Effector CD4-positive, alpha-beta T cell (primary cell): ENCODE measurements at places on chromosomes 7 and 10.

GRCh38 chr10:118781541-118781940 lies 26.8 kb upstream of the CACUL1 start:
- DNase-seq: no peak

- DNase-seq: no peak
These were observed 80.5 kb downstream of the KCNMA1 start for GRCh38 chr10:77556990-77557601.

DNA sequence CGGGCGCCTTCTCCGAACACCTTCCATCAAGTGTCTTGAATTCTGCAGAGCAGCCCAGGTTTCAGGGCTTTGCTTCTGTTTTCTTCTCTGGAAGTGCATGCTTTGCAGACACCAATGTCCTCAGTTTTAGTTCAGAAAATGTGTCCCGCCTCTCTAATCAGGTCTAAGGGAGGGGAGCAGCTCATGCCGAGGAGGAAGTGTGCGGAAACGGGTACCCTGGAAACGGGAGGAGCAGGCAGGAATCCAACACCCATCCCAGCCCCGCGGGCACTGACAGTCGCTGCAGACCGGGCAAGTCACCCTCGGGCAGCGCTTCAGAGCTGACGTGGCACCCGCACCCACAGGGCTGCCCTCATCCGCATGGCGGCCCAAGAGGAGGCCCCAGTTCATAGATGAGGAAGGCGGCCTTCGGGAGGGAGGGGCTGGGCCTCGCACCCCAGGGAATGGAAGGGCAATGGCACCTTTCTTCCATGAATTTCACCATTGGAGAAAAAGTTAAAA lies 338.7 kb downstream of the DNAJB6 start:
- DNase-seq: no peak

DNA sequence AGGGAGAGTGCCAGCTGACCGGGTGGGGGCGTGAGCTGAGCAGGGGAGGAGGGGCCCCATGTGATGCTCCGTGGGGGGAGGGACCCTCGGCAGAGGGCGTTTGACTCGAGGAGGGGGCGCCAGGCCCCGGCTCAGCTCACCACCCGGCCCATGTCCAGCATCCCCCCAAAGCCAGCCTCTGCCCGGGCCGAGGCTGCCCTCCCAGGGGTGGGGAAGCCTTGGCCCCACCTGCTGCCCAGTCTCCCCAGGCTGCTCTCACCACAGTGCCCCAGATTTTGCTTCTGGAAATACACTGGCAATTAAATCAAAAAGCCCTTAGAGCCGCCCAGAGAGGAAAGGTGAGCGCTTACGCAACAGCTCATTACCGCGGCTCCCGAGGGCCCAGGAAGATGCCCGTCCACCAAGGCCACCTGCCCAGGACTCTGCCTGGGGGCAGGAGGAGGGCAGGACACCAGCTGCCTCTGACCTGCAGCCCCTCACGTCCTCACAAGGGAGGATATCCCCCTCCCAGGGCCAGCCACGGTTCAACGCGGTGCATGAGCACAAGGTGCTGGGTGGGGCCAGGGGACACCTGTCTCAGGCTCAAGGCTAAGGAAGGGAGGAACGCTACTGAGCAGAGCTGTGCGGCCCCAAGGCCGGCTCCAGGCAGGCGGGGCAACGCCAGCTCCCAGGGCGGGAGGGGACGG lies 70.0 kb upstream of the INPP5A start:
- DNase-seq: no peak

DNA sequence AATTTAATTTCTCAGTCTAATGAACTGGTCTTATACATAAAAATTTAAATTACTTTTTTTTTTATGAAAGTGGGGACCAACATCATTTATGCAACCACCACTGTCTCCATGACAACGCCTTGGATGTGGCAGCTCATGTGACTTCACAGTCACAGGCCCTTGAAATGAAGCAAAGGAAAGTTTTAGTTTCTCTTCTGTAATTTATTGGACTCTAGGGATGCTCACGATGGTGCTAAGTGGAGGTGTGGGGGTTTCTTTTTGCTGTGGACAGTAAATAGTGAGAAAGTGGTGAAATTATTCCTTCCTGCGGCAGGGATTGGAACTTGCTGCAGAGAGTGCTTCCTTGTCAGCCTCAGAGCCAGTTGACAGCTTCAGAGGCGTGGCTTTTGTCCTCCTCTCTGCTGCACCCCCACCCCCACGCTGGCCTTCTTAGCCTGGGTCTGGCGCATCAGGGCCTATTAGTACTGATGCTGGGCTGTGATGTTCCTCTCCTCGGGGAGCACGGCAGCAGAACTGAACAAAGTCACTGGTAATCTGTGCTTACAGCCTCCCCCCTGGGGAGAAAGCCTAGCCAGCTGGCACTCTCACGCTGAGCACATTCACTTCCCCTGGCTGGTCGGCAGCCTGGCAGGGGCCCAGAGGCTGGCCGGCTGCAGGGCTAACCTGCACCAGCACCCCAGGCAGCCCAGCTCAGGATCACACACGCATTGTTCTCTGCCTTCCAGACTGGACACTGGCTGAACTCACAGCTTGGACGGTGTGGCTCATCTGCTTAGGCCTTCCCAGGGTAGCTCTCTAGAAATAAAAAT lies 517.5 kb upstream of the GALNT17 start:
- no peak for DNase-seq

- DNase-seq: no peak
These were observed 130.5 kb downstream of the GRK5 start for GRCh38 chr10:119337796-119338432.

DNA sequence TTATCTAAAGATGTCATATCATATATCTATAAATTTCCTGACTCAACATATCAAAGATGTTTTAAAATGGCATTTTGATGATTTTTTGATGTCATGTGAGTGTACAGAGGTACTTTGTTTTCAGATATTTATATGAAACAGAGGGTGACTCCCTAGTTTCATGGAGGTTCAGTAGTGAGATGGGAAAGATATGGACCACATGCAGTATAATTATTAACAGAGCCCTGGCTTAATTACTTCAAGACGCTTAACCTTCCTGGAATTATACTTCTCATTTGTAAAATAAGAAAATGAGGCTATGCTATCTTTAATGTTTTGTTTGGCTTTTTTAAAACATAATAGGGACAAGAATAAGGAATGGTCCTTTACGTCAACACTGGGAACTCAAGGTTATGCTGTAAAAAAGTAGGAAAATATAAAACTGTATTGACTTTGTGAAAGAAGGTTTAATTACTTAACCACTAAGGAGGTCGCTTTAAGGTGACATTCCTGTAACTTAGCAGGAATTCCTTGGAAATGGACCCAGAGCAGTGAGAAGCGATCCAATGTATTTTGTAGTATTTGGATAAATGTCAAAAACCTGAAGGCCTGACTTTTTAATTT lies 821.0 kb upstream of the IGFBP3 start:
- DNase-seq: no peak

- DNase-seq: no peak
These were observed 123.9 kb downstream of the CACNA2D1 start for GRCh38 chr7:82319674-82320118.

GRCh38 chr7:91181949-91182348 lies 82.3 kb upstream of the FZD1 start:
- no peak for DNase-seq
